NCI-H1436 treated with DMSO at 0.1 percent for 48 hours (cell line): ENCODE measurements at places on chromosomes 7 and 10.

DNA sequence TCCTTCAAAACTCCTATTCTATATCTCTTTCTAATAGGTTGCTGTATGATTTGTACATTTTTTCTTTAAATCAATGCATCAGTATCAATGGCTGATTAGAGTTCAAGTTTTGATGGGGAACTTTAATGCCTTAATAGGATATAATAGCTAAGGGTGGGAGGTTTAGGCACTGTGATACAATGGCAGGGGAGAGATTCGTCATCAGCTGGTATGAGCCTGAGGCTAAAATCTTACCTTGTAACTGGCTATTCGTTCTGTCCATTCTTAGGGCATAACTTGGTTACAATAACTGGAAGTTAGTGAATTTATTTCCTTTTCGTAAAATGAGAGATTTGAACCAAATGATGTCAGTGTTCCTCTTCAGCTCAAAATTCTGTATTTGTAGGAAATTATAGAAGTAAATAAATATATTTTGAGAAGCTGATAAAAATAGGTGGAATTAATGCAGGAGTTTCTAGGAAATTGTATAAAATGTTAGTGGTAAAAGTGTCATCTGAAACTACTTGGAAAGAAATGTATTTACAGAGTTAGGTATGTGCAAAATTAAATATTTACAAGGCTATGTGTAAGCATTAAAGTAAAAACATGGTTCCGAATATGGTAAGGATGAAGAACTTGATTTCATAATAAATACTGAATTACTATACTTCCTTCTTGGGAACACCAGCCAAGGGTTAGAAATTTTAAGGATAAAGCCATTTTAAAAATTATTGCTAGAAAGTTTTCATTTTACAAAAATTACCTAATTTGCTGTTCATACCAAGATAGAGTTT lies 27.5 kb upstream of the NAMPT start:
- no peak for DNase-seq

GRCh38 chr7:39744620-39745019 lies 121.2 kb downstream of the RALA start:
- DNase-seq, result no peak

DNA sequence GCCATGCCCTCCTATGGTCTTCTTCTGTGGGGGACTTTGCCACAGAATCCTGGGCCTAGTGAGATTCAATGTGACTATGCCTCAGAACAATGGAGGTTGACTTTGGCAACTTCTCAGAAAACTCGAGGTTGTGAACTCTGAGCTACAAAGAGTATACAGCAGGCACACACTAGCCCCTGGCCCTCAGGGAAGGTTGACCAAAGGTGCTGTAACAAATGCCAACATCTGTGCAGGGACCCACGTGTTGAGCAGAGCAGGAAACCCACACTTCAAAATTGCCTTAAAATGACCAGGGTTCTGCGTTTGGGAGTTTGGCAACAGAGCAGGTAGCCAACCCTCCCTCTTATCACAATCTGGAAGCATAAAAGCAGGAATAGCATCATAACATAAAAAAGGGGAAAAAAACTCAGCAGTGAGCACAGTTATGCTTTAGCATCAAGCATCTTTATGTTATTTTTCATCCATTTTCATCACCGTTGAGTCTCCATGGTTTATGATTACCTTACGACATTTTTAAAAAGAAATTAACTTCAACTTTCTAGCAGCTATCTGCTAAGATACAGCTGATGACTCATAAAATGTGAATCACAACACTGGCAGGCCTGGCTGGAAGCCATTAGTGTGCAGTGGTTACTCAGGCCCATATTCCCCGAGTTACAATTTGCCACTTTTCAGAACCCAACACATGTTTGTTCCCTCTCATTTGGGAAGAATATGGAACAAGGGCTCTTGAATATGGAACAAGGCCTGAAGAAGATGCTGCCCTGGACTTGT lies 11.1 kb downstream of the PRLHR start:
- DNase-seq, result no peak

DNA sequence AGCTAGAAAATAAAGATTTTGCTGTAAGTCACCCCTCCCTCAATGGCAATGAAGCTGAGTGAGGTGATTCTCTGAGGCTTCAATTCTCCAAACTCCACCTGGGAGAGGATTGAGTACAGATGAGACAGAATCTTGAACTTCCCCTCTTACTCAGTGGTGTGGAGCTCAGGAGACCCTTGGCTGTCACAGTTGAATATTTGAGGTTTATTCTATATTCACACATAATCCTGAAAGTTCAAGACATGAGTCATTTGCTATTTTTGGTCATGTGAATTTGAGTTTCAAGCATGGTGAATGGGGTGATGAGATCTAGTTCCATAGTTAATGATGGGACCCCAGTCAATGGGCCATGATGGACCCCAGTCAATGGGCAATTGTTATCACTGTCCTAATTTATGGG lies 13.9 kb upstream of the TECTB start:
- DNase-seq, result no peak

GRCh38 chr10:71383972-71384687 lies 12.6 kb upstream of the CDH23 start:
- no peak for DNase-seq
